ENCODE measurements at places on chromosomes 11 and 22. TPM values are rescaled to one million over a fixed set of nuclear protein-coding genes. Genes with fewer than 3 reads are reported as not detected.

PHF21B gene
- not detected for total RNA-seq

APOL4 gene
- under 0.01 TPM for total RNA-seq

C11orf87 gene
- total RNA-seq = not detected

KIRREL3 gene
- not detected for total RNA-seq

RAG2 gene
- total RNA-seq = not detected
